Muscle of leg (tissue), 16 donors: ENCODE measurements at places on chromosomes 6 and 20. TPM values are rescaled to one million over a fixed set of nuclear protein-coding genes. Genes with fewer than 3 reads are reported as not detected.

GRCh38 chr20:17497821-17498580 is 33.2 kb downstream of the BFSP1 start:
- H3K27ac ChIP-seq: no peak overlapping the region
- H3K27me3 ChIP-seq: no peaks in the 10 kb centered on the region
- DNase-seq: peak; percentile 36
- no peak overlapping the region for H3K4me3 ChIP-seq
- H3K4me1 ChIP-seq: peaks cover 10% of the 10 kb centered on the region

DNA sequence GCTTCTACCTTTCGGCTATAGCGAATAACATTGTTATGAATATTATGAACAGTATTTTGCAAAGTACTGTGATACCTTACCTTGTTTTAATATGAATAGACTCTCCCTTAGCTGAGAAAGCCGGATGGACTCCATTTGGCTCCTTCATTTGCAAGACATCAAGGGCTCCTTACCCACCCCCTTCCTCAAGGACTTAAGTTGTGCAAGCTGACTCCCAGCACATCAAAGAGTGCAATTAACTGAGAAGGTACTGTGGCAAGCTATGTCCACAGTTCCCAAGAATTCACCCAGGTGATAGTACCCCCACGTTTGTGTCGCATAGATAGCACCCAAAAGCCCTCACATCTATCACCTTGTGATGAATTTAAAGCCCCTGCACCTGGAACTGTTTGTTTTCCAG is 11.2 kb downstream of the CST5 start:
- H3K27ac ChIP-seq: no peak overlapping the region
- H3K4me1 ChIP-seq: no peaks in the 10 kb centered on the region
- H3K4me3 ChIP-seq: no peak overlapping the region
- peaks cover 11% of the 10 kb centered on the region for H3K27me3 ChIP-seq

DNA sequence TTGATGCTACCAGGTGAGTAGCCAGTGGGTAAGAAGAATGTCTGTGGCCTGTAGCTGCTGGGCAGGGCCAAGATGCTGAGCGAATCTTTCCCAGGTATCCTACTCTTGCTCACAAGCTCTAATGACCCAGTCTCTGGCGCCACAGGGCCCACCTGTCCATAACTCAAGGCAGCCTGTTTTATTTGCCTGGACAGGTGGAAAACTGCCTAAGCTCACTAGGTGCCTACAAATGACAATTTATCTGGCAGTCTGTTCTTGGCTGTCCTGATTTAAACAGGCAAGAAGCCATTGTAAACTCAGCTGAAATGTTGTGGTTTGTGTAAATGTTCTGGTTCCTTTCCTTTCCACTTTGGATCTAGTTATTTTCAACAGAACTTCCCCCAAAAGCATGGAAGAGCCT is 113.3 kb downstream of the TCP11 start:
- peaks cover 22% of the 10 kb centered on the region for H3K4me1 ChIP-seq
- DNase-seq: no peak
- no peak overlapping the region for H3K27ac ChIP-seq
- H3K27me3 ChIP-seq: no peaks in the 10 kb centered on the region

DNA sequence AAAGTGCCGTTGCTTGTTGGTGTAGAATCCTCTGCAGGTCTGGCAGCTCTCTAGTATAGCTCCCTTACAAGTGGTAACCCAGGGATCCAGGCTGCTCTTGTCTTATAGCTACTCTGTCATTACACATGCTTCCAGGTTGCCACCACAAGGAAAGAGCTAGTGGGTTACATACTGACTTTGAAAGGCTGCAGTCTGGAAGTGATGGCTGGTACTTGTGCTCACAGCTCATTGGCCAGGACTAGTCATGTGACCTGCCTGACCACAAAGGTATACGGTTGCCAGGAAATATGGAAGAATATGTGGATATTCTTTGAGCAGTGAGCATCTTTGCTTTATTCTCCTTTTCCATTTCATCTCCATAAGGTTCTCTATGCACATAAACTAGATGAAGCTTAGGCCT is 46.0 kb downstream of the RREB1 start:
- no peaks in the 10 kb centered on the region for H3K27me3 ChIP-seq
- H3K4me3 ChIP-seq: no peak overlapping the region
- no peak for DNase-seq
- H3K27ac ChIP-seq: peak overlapping the region; percentile 69

DNA sequence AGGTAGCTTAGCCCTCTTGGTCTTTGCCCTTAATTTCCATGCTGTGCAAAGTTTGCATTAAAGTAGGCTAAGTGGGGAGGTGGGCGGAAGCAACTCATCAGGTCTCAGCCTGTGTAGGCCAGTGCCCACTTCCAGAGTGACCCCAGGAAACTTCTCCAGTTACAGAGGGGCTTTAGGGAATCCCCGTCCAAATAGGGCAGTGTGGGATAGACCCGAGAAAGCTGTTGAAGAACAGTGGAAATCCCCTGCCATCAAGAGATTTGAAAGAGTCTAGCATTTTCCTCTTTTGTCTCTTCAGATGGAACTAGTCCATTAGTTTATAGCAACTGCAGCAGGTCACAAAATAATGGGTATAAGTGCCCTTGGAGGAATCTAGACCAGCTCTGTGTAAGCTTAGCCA is 20.2 kb downstream of the SF3B5 start:
- H3K36me3 ChIP-seq: no peaks in the 10 kb centered on the region
- no peak overlapping the region for H3K4me3 ChIP-seq
- no peaks in the 10 kb centered on the region for H3K4me1 ChIP-seq
- peaks cover 5% of the 10 kb centered on the region for H3K27me3 ChIP-seq
- no peak for DNase-seq

DNA sequence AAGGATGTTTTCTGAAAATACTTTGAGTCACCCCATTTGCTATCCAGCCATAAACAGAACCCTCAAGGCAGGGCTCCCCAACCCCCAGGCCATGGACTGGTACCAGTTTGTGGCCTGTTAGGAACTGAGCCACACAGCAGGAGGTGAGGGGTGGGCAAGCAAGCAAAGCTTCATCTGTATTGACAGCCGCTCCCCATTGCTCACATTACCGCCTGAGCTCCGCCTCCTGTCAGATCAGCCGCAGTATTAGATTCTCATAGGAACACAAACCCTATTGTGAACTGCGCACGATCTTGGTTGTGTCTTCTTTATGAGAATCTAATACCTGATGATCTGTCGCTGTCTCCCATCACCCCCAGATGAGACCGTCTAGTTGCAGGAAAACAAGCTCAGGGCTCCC is 543.8 kb downstream of the CBLN4 start:
- no peaks in the 10 kb centered on the region for H3K4me1 ChIP-seq
- no peak overlapping the region for H3K27ac ChIP-seq
- no peaks in the 10 kb centered on the region for H3K27me3 ChIP-seq
- no peak for DNase-seq
- no peak overlapping the region for H3K4me3 ChIP-seq

GRCh38 chr6:52297433-52297832 is 12.9 kb upstream of the MCM3 start:
- H3K4me3 ChIP-seq: no peak overlapping the region
- H3K36me3 ChIP-seq: no peaks in the 10 kb centered on the region
- no peaks in the 10 kb centered on the region for H3K4me1 ChIP-seq
- H3K27me3 ChIP-seq: no peaks in the 10 kb centered on the region
- H3K27ac ChIP-seq: no peak overlapping the region

DNA sequence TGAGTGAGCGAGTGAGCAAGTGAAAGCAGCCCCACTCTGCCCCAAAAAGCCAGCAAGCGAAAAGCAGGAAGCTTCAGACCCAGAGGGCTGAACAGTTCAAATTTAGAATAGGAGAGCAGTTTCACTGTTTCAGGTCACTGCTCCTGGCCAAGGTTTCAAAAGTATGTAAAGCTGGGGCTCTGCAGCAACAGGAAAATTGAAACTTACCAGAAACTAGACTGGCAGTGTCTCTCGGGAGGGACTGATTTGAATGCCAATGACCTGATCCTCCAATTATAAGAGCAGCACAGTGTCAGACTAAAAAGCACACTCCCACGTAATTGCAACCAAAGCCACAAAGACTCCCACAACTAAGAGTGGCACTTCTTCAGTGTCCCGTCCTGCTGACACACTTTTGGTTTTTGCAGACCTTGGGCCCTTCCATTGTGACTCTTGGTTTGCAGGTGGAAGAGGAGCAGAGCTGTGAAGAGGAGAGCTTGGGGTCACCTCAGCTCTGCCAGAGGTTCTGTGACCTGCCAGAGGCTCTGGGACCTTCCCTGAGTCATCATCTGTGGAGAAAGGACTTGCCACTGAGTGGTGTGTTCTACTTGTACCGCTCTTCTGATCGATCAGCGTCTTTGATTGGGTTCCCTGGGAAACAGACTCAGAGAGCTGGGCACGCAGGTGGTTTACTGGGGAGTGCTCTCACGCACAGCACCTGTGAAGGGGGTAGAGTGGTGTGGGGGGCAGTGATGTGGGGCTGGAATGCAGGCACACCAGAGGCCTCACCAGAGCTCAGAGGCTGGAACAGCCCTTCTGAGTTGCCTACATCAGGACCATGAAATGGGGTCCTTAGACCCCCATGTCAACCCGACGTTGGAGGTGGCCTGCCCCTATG is 52.7 kb upstream of the PTGIS start:
- H3K27ac ChIP-seq: no peak overlapping the region
- no peak for DNase-seq
- peaks cover 3% of the 10 kb centered on the region for H3K4me1 ChIP-seq

GRCh38 chr6:52049252-52050050 is 38.0 kb downstream of the PKHD1 start:
- DNase-seq: peak; percentile 58
- peaks cover 2% of the 10 kb centered on the region for H3K36me3 ChIP-seq
- H3K4me1 ChIP-seq: peaks cover 14% of the 10 kb centered on the region
- H3K4me3 ChIP-seq: no peak overlapping the region

- no peak overlapping the region for H3K4me3 ChIP-seq
- H3K27ac ChIP-seq: no peak overlapping the region
- peaks cover 9% of the 10 kb centered on the region for H3K36me3 ChIP-seq
Measured at GRCh38 chr6:144816936-144817335, 531.8 kb downstream of the UTRN start.

- no peak overlapping the region for H3K27ac ChIP-seq
- DNase-seq: no peak
- H3K36me3 ChIP-seq: peaks cover 83% of the 10 kb centered on the region
Measured at GRCh38 chr6:37456126-37456525, 23.1 kb downstream of the CMTR1 start.

GRCh38 chr20:18773566-18773965 is 40.0 kb upstream of the SCP2D1 start:
- H3K36me3 ChIP-seq: no peaks in the 10 kb centered on the region
- no peak overlapping the region for H3K4me3 ChIP-seq
- no peak for DNase-seq
- H3K27me3 ChIP-seq: no peaks in the 10 kb centered on the region

GRCh38 chr6:128754658-128755256 is 128.2 kb upstream of the LAMA2 start:
- no peak overlapping the region for H3K4me3 ChIP-seq
- H3K27me3 ChIP-seq: no peaks in the 10 kb centered on the region
- no peak overlapping the region for H3K27ac ChIP-seq
- no peaks in the 10 kb centered on the region for H3K36me3 ChIP-seq
- no peak for DNase-seq

DNA sequence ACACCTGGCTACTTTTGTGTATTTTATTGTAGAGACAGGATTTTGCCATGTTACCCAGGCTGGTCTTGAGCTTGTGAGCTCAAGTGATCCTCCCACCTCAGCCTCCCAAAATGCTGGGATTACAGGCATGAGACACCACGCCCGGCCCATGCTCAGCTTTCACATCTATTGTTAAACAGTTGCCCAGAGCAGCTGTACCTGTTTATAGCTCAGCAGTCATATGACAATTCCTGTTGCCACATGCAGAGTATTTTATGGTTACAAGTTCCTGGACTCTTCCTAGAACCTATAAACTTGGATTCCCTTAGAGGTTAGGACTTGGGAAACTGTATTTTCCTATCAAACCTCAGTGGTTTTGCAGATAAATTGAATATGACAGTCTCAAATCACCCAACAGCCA is 188.3 kb upstream of the KCNG1 start:
- H3K4me1 ChIP-seq: no peaks in the 10 kb centered on the region
- no peak for DNase-seq
- no peak overlapping the region for H3K27ac ChIP-seq
- H3K4me3 ChIP-seq: no peak overlapping the region
- H3K27me3 ChIP-seq: peaks cover 4% of the 10 kb centered on the region

DNA sequence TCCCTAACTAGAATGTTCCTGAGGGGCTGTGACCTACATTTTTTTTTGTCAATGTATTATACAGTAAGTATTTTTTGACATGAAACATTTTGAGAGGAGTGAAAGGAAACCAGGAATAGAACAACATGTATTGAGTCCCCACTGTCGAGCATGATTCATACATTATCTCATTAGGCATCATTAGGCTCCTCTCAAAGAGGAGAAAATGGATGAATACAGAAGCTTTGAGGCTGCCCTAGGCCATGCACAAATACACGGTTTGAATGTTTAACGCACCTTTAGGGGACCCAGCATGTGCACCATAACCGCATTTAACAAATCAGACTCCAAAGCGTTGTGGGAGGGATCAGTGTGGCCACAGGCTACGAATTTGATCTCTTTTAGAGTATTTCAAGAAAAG is 87.8 kb downstream of the TBXT start:
- H3K36me3 ChIP-seq: no peaks in the 10 kb centered on the region
- H3K4me1 ChIP-seq: peaks cover 16% of the 10 kb centered on the region
- H3K27ac ChIP-seq: no peak overlapping the region

DNA sequence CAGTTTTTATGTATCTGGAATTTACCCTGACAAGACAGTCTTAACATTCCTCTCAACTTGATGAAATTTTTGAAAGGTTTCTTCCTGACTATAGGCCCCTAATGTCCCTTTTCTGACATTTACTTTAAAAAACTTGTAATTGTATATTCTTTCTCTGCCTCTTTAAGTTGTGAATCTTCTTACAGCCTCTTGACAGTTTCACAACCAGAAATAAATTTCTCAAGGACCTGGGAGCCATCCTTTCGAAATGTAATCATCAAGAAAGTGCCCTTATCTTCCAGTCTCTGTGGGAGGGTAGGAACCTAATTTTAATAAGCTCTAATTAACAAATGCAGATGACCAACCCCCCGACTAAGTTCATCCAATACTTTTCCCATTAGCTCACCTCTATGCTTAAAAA is 403.6 kb upstream of the GJE1 start:
- no peak for DNase-seq
- H3K27ac ChIP-seq: no peak overlapping the region
- H3K4me3 ChIP-seq: no peak overlapping the region
- H3K27me3 ChIP-seq: no peaks in the 10 kb centered on the region

DNA sequence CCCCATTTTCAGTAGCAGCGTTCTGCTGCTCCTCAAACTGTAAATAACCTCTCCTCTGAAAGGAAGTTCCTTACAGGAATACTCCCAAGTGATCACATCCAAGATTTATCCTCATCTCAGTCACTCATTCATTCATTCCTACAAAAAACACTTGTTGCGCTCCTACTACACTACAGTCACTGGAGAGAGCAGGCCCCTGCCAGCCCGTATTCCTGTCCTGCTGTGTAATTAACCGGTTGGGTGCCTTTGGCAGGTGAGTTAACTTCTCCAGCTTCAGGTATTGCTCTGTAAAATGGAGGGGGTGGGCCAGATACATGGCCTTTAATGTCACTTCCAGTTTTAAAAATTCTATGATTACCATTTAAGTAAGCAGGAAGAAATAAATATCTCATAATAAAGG is 15.0 kb upstream of the ZBTB24 start:
- no peak for DNase-seq
- no peak overlapping the region for H3K4me3 ChIP-seq
- H3K4me1 ChIP-seq: peaks cover 9% of the 10 kb centered on the region
- H3K36me3 ChIP-seq: no peaks in the 10 kb centered on the region
- no peak overlapping the region for H3K27ac ChIP-seq

The TMC2 gene
- not detected for total RNA-seq

The RAET1G gene
- 0.09 TPM for total RNA-seq

The CAGE1 gene
- total RNA-seq: 0.04 TPM

The LY6G5C gene
- 0.80 TPM for total RNA-seq

The GMPR gene
- 27.0 TPM for total RNA-seq

The CENPQ gene
- 6.3 TPM for total RNA-seq

The OR2H1 gene
- total RNA-seq: not detected

The KIF6 gene
- total RNA-seq: 1.1 TPM

The CALHM4 gene
- not detected for total RNA-seq

The PSMB8 gene
- total RNA-seq: 16.4 TPM
